CD4-positive, alpha-beta memory T cell (primary cell): ENCODE measurements at places on chromosomes 11 and 22. TPM values are rescaled to one million over a fixed set of nuclear protein-coding genes. Genes with fewer than 3 reads are reported as not detected.

GRCh38 chr11:63506876-63507275 lies 992 bp downstream of the LGALS12 start:
- no peak overlapping the region for H3K27ac ChIP-seq
- H3K4me3 ChIP-seq = no peak overlapping the region
- H3K27me3 ChIP-seq = no peaks in the 10 kb centered on the region
- DNase-seq = no peak

- no peak for DNase-seq
- H3K4me3 ChIP-seq = no peak overlapping the region
- no peak overlapping the region for H3K27ac ChIP-seq
- peaks cover 2% of the 10 kb centered on the region for H3K4me1 ChIP-seq
These were observed 5.9 kb upstream of the RNH1 start for GRCh38 chr11:512761-513595.

DNA sequence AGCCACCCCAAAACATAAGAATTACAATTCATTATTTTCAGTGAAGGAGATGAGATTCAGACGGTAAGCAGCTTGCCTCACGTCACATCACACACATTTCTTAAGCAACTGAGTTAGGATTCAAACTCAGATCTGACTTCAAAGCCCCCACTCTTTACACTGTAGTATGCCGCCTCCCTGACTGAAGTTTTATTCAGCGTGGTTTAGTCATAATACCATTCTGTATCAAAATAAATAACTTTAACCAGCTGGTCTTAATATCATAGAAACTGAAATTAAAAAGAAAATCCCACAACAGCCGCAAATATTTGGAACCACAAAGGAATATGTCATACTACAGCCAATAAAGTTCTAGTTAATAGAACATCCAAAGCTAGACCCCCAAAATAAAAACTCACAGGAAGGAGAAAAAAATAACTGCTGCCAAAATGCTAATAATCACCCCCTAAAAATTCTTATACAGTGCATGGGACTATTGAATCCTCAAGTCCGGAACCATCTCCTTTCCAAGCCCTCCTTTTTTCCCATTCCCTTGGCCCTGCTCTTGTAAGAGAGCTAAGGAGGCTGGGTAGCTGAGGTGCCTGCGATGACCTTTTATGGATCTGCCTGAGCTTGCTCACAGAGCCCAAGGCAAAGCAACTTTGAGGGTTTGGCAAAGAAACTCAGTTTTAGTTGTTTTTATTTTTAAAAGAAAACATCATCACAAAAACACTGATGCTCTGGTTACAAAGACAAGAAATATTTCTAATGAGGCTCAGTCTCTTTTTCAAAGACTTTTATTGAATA lies 334.5 kb downstream of the TTC28 start:
- H3K4me3 ChIP-seq = no peak overlapping the region
- H3K36me3 ChIP-seq = no peaks in the 10 kb centered on the region
- no peak for DNase-seq
- H3K4me1 ChIP-seq = no peaks in the 10 kb centered on the region
- H3K27ac ChIP-seq = no peak overlapping the region

GRCh38 chr11:78417175-78417887 lies at the start of gene GAB2:
GAB2 (minus strand) TSS chr11:78417820; CDS start chr11:78417720, 100 bp downstream.
- peak; percentile 32 for DNase-seq
- peaks cover 23% of the 10 kb centered on the region for H3K4me1 ChIP-seq
- H3K27me3 ChIP-seq = no peaks in the 10 kb centered on the region
- peak within 1 kb of the TSS; percentile 53 for H3K27ac ChIP-seq
- no peaks in the 10 kb centered on the region for H3K36me3 ChIP-seq
- H3K4me3 ChIP-seq = peak within 1 kb of the TSS; percentile 47

Gene C11orf16
- total RNA-seq = not detected

GRCh38 chr22:28283068-28283654 lies 364.1 kb upstream of the PITPNB start:
- no peak overlapping the region for H3K27ac ChIP-seq
- no peak overlapping the region for H3K4me3 ChIP-seq
- DNase-seq = no peak
- no peaks in the 10 kb centered on the region for H3K27me3 ChIP-seq
- no peaks in the 10 kb centered on the region for H3K36me3 ChIP-seq

GRCh38 chr22:29481265-29482000 lies 1.4 kb downstream of the NEFH start:
- DNase-seq = no peak
- H3K27ac ChIP-seq = no peak overlapping the region
- no peaks in the 10 kb centered on the region for H3K4me1 ChIP-seq
- peaks cover 10% of the 10 kb centered on the region for H3K27me3 ChIP-seq
- no peaks in the 10 kb centered on the region for H3K36me3 ChIP-seq
- H3K4me3 ChIP-seq = no peak overlapping the region

- no peak for DNase-seq
- no peaks in the 10 kb centered on the region for H3K36me3 ChIP-seq
- H3K4me1 ChIP-seq = no peaks in the 10 kb centered on the region
- no peak overlapping the region for H3K27ac ChIP-seq
- H3K4me3 ChIP-seq = no peak overlapping the region
These were observed 11.6 kb downstream of the TST start for GRCh38 chr22:37007651-37008050.

Gene CCDC188
- not detected for total RNA-seq

- H3K27me3 ChIP-seq = no peaks in the 10 kb centered on the region
- H3K36me3 ChIP-seq = peaks cover 13% of the 10 kb centered on the region
- H3K4me3 ChIP-seq = no peak overlapping the region
- no peak for DNase-seq
- peaks cover 14% of the 10 kb centered on the region for H3K4me1 ChIP-seq
- H3K27ac ChIP-seq = peak overlapping the region; percentile 55
These were observed 14.2 kb downstream of the SCYL1 start for GRCh38 chr11:65538915-65539743.

Gene CECR2
- total RNA-seq = not detected

Gene KCNK4
- not detected for total RNA-seq
